ENCODE measurements at places on chromosomes 6 and 20.

DNA sequence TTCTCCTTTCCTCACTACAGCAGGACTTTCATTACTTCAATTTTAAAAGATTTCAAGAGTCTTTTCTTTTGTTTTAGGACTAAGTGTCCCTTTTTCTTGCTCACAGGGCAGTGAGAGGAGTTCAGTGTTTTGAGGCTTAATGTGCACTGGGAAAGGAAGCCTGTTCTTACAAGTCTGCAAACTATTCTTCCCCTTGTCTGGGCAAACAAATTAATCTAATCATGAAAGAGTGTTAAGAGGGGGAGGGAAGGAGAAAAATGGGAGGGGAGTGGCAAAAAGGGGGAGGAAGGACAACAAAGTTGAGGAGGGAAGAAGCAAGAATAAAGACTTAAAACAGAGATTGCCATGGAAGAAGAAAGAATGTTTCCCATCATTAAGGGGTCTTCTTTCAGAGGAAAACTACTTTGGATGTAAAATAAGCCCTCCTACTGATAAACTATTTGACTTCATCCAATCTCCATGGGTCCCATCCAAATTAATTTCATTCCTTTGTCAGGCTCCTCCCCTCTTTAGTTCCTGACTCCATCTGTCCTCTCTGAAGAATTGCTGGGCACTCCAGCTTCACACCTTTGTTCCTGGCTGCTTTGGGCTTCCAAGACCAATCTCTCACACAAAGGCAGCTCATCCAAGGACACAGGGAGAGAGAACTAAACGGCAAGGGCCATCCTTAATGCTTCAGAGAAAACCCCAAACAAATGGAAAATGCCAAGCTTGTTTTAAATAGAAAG lies 244.5 kb downstream of the TPBG start:
- DNase-seq = no peak

DNA sequence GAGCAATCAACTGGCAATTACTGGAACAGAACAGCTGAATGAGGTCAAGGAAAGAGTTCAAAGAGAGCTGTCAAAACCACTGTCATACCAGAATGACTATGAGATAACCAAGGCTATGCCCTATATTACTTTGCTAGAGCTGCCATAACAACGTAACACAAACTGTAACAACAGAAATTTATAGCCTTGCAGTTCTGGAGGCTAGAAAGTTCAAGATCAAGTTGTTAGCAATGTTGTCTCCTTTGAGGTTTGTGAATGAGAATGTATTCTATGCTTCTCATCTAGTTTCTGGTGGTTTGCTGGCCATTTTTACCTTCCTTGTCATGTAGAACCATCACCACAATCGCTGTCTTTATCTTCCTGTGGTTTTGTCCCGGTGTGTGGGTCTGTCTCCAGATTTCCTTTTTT lies 1323.0 kb upstream of the GJE1 start:
- DNase-seq = no peak

DNA sequence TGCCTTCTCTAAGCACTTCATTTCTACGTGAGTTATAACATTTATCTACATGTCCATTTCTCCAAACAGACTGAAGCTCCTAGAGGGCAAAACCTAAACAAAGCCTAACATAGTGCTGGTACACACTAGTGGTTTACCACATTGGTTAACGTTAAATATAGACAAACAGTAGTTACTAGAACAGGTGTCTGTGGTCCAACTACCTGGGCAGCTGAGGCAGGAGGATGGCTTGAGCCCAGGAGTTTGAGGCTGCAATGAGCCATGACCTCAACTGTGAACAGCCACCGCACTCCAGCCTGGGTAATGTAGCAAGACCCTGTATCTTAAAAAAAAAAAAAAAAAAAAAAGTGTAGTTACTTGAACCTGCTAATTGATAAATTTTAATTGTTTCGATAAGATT lies 26.5 kb downstream of the PTPRK start:
- DNase-seq = no peak

- no peak for DNase-seq
Measured at GRCh38 chr6:39157511-39157910, 42.5 kb upstream of the SAYSD1 start.

DNA sequence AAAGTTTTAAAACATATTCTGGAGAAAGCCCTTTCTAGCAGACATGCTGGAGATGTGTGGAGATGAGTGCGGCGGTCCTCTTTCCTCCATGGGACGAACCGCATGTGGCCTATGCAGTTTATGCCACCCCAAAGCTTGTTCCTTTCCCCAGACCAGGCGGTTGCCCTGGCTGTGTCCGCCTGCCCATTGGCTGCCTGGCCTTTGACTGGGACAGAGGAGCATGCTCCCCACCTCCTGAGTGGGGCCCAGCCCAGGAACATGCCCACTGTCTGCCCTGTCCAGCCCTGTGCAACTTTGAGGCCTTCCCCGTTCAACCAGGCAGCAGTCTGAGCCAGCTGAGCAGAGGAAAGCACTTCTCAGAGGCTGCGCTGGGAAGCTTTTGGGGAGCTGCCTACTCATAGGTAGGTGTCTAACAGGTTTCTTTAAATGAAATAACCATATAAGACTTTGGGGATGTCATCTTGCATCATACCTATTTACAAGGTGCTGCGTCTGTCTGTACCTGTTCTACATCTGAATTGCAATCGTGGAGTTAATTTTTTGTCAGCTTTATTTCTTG lies 20.6 kb downstream of the FOXC1 start:
- no peak for DNase-seq

DNA sequence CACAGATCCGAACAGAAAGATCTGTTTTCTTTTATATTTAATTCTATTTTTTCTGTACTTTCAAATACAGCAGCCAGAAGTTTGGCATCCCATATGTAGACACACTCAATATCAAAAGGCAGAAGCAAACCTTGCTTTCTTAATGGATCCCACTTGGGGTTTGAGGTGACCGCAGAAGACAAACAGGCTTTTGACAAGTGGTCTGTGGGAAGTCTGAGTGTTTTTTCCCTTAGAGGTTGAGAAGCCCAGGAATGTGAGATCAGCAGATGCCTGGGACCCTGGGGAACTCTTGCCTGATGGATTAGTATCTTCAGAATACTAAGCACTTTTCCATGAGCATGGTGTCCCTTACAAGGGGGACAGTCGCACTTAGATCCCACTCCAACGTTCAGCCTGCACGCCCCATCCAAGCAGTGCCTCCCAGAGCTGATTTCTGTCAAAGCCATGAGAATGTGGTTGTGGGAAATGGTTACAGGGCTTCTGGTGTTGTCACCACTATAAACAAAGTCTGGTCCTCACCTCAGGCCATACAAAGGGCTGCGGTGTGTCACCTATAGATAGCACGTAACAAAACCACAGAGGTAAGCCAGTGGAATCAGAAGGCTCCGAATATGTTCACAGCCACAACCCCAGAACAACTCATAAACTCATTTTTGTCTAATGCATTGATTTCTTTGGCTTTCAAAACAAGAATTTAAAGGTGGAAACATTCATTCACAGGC lies 12.7 kb downstream of the IL17F start:
- no peak for DNase-seq

- peak; percentile 59 for DNase-seq
Measured at GRCh38 chr6:130893277-130893676, 66.1 kb downstream of the SMLR1 start.

GRCh38 chr20:997016-997415 lies 5.1 kb downstream of the RSPO4 start:
- no peak for DNase-seq

- no peak for DNase-seq
Measured at GRCh38 chr6:43739642-43740091, 30.3 kb upstream of the VEGFA start.

DNA sequence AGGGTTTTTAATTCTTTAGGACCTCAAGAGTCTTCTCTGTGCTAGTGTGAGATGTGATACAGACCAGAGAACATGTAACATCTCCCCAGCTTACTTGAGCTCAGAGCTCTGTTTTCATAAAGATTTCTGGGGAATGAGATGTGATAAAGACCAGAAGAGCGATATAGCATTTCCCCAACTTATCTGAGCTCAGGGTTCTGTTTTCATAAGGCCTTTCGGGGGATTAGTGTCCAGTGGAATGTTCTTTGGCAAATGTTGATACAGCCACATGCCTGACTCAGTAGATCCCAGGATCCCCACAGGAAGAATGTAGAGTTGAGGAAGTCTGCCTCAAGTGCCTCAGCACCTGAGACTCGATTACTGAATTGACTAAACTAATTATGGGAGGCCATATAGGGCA lies 18.7 kb upstream of the TOP1 start:
- no peak for DNase-seq

DNA sequence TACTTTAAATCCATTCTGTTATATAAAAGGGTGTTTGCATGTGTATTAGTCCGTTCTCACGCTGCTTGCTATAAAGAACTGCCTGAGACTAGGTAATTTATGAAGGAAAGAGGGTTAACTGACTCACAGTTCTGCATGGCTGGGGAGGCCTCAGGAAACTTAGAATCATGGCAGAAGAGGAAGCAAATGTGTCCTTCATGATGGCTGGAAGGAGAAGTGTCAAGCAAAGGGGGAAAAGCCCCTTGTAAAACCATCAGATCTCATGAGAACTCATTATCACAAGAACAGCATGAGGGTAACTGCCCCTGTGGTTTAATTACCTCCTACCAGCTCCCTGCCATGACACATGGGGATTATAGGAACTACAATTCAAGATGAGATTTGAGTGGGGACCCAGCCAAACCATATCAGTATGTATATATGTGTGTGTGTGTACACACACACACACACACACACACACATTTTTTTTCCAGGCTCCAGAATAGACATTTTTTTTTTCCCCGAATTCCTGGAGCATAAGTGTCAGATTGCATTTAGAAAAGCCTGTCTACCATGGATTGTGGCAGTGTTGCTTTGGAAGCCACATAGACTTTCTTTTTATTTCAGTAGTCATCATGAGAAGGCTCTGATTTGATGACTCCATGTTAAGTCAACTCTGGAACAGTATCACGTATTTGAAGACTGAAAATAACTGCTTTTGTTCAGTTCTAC lies 31.5 kb downstream of the KDM1B start:
- peak; percentile 46 for DNase-seq

DNA sequence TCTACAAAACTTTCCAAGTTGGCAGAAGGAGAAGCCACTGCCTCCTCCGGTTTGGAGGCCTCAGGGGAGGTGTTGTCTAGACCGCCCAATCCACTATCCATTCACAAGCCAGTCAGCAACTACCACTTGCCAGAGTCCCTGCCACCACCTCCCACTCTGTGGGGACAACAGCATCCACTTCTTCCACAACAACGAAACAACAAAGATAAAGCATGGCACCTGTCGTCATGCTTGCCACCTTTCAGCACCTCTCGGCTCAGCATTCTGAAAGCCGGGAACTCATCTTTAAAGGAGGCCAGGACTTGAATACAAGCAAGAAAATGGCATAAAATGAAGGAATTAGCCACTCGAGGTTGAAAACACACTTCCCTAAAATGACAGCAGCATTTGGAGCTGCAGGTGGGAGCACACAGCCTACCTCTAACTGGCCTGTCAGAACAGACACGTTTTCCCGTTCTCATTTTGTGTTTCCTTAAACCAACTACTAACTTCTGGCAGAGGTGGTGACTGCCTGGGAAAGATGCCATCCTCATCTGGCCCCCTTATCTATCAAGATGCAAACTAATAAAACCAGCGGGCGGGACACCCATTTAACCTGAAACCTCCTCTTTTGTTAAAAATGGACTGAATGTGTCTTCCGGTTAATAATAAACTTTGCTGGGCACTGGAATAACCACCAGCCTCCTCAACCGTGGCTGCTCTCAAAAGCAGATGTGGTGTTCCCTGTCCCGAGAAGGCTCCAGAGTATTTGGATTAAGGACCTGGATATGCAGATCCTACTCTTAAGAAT lies 21.7 kb downstream of the YTHDF1 start:
- DNase-seq = no peak

- DNase-seq = no peak
Measured at GRCh38 chr20:62799459-62799858, 3.2 kb downstream of the MRGBP start.

DNA sequence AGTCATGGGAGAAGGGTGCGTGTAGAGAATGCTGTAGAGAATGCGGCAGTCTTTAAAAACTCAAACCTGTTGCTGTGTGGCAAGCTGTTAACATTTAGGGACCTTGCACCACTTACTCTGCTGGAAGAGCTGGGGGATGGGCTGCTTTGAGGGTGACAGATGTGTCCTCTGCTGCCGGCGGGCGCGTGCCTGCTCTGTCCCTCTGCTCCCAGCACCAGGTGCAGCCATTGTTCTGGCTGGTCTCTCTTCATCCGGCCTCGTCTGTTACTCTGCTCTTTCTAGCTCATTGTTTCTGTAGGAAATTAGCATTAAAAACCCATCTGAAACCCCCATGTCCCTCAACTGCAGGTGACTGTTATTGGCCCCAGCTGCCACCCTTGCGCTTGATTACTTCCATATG lies 78.5 kb downstream of the CBFA2T2 start:
- DNase-seq = no peak

DNA sequence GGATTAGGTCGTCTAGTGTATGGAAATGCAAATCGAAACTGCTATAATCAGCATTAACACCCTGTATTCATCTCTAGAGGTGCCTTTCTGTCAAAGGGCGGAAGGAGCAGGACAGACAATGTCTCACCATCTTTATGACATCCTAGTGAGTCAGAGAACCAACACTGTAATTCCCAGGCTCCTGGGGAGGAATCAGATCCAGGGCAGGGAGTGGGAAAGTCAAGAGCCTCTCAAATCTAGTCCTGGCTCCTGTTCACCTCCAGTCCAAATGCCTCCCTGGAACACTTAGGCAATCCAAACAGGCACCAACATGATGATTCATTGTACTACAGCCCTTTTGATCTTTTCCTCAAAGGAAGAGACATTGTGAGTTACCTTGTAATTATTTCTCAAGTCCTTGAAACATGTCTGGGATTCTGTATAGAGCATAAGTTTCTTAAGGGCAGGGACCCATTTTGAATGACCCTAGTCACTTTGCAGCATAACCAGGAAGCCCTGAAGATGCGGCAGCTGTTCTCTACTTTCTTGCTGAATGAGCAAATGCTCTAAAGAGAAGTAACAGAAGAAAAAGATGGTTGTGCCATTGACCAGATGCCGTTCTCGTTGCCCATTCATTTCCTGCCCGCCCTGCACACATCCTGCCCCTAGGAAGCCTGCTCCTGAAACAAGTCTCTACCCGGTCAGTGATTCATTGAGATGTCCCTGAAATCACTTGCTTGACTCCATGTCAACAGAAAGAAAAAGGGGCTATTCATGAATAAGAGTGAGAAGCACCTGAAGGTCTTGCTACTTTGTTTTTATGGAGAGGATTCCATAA lies 112.8 kb upstream of the JARID2 start:
- peak; percentile 18 for DNase-seq

Measured in inflammatory macrophage treated with lipopolysaccharide for 1 hour (primary cell).